ENCODE measurements at places on chromosomes 13 and 19. TPM values are rescaled to one million over a fixed set of nuclear protein-coding genes. Genes with fewer than 3 reads are reported as not detected.
A peak's percentile ranks its signal among the peaks of the same experiment; 100 is the strongest.

KLF1 gene
- total RNA-seq = not detected

DNA sequence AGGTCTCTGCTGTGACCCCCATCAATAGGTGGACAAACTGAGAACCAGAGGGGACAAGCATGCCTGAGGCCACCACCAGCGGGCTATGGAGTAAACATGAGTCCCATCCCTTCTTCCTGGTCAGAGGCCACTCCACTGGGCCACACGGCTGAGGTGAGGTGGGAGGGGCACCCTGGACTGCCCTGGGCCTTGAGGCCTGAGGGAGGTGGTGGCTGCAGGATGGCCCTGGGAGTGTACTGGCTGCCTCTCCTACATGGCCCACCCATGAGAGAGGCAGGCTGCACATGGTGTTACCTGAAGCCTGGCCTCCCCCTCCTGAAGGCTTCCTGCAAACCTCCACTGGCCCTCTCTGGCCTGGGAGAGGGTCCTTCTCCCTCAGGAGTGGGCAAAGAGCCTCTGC lies 222.4 kb downstream of the TUBA3C start:
- DNase-seq = no peak

DNA sequence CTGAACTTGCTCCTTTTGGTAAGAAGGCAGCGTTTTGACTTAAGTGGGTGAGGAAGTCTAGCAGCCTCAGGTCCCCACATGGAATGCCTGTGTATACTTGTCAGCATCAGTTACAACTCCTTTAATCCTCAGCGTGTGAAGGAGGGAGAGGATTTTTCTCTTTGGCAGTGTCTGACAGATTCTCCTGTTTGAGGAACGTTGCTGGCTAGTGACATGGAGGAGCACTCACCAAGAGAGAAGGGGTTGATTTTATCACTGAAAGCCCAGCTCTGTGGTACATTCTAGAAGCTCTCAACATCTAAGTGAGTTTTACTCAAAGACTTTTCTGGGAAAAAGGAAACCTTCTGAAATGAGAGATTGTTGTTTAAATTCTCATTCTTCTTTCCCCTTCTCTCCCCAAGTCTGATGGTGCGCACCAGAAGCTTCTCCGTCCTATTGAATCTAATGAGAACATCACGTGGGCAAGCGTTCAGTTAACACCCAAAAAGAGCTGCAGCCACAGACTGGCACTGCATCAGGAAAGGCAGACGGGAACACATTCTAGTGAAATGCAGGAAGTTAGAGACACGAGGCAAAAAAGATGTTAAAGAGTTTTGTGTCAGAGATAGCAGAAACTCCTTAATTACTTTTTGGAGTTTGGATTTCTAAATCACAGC lies 58.2 kb downstream of the GJA3 start:
- no peak for DNase-seq

RDH8 gene
- not detected for total RNA-seq

- DNase-seq = no peak
These were observed 71.8 kb downstream of the SPACA7 start for GRCh38 chr13:112447761-112448603.

GRCh38 chr13:71621174-71622124 lies 245.6 kb downstream of the DACH1 start:
- DNase-seq = no peak

DNA sequence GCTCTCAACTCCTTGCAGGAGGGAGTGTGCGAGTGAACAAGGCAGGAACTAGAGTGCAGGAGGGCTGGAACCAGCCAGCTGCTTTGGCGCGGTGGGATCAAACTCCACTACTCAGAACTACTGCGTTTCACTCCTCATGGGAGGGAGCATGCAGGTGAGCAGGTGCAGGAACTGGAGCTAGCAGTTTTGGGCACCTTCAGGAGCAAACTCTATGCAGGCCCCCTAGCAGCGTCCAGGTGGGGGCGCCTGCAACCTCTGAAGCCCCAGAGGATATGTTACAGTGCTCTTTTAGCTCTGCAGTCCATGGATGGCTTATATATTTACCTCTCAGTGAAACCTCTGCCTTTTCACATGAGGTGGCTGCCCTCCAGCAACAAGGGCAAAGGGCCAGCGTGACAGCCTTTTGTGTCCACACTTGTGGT lies 1303.4 kb downstream of the PCDH9 start:
- peak; percentile 67 for DNase-seq

DNA sequence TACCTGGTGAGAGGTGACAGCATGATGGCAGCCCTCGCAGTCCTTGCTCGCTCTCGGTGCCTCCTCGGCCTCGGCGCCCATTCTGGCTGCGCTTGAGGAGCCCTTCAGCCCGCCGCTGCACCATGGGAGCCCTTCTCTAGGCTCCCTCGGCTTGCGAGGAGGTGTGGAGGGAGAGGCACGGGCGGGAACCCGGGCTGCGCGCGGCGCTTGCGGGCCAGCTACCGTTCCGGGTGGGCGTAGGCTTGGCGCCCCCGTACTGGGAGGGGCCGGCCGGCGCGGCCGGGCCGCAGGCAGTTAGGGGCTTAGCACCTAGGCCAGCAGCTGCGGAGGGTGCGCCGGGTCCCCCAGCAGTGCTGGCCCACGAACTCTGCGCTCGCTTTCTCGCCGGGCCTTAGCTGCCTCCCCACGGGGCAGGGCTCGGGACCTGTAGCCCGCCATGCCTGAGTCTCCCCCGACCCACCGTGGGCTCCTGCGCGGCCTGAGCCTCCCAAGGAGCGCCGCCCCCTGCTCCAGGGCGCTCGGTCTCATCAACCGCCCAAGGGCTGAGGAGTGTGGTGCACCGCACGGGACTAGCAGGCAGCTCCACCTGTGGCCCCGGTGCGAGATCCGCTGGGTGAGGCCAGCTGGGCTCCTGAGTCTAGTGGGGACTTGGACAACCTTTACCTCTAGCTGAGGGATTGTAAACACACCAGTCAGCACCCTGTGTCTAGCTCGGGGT lies 1624.3 kb downstream of the SLITRK1 start:
- DNase-seq = no peak

HCST gene
- total RNA-seq = 6.3 TPM

DNA sequence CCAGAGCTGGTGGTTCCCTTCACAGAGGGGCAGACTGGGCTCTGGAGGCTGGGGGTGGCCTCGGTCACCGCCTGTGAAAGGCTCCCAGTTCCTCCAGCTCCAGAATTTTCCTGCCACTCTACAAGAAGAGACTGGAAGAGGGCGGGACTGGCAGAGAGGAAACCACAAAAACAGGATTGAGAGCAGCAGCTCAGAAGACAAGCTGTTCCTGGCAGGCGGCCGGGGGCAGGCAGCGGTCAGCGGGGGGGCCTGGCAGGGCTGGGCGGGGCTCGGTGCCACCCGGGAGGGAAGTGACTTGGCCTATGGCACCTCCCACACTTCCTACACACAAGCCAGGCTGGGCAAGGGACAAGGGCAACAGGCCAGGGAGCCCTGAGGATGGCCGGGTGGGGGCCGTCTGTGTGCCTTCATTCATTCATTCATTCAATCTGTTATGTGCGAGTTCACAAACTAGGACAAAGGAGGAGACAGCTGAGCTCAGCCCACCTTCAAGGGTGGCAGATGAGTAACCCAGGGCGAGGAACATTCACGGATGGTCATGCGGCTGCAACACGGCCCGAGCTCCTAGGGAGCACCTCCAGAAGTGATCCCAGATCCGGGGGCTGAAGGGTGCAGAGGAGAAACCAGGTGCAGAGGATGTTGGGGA lies 16.9 kb upstream of the BTBD2 start:
- peak; percentile 96 for DNase-seq

All from Right ventricle myocardium inferior (tissue), 1 donor.